ENCODE measurements at places on chromosomes 5 and 9. TPM values are rescaled to one million over a fixed set of nuclear protein-coding genes. Genes with fewer than 3 reads are reported as not detected.

The ZNF483 gene
- 2.5 TPM for polyA plus RNA-seq

The PCDHB3 gene
- polyA plus RNA-seq: 2.5 TPM

The POU5F2 gene
- 0.04 TPM for polyA plus RNA-seq

The TMEM161B gene
- 32.7 TPM for polyA plus RNA-seq

The ARAP3 gene
- polyA plus RNA-seq: 24.4 TPM

The ZBED3 gene
- polyA plus RNA-seq: 38.2 TPM

The CCNH gene
- polyA plus RNA-seq: 58.9 TPM

DNA sequence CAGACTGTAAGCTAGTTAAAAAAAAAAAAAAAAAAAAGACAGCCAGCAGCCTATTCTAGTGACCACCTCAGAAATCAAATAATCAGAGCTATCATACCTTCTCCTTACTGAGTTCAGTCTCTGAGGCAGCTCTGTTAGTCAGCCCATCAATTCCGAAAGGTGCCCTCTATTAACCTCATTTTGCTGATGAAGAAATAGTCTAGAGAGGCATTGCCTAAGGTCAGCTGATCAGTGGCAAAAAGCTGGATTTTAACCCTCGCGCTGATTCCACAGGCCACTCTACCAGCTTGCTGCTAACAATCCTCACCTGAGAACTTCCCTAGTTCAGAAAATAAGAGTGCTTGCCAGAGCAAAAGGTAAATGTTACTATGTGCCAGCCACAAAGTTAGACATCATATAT lies 172.0 kb downstream of the DENND1A start:
- DNase-seq: no peak

DNA sequence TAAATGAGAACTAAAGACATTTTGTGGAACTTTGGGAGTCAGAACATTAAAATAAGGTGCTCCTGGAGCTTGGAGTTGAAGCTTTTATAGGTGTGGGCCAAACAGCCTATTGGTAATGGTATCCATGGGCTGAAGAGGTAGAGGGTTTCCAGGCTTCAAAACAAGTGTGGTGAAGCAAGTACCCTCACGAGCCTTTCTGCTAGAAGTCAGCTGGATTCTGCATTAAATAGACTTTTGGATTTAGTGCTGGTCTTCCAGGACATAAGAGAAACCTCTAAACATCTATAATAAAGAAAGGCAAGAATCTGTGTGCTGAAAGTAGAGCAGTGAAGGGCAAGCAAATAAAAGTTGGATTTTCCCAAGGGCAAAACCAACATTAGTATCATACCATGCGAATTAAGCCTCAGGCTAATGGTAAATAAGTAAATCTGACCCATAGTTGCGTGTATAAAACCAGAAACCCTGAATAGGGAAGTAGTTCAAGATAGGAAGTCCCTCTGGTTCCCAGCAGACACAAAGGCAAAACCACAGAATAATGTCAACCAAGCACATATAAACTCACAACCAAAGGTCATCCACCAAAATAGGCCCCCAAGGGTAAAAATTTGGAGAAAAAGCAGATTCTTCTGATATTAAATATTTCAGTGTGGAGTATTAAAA lies 306.3 kb downstream of the TLE4 start:
- no peak for DNase-seq

- no peak for DNase-seq
Measured at GRCh38 chr5:174750711-174751110, 26.3 kb downstream of the MSX2 start.

DNA sequence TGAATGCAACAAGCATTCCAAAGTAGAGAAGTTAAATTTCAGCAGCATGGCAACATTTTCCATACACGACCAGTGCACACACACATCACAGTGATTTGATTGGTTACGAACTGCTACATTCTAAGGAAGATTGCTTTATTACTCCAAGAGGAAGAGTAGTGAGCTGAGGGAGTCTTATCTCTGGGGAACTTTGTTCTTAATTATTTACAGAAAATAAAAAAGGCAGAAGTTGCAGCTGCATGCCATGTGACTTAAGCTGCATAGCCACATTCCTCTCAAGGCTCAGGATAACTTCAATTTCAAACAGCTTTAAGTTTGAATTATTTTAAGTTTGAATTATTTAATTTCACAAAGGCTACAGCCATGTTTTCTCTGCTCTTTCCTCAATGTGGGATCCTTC lies 71.6 kb upstream of the HSPB3 start:
- no peak for DNase-seq

DNA sequence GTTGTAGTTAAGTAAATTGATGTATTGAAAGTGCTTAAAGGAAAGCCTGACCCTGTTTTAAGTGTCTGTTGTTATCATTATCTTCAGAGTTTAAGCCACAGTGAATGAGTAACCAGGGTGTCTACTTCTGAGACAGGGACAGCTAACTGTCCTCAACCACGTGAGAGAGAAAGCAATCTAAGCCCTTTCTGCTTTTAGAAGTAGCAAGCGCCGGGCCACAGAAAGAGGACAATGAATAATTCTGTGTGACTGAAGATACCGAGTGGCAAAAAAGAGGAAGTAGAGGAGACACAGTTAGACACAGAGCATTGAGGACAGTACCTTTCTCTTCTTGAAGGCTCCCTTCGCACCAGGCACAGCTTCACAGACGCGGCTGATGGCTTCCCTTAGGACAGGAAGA lies 86.3 kb downstream of the S1PR3 start:
- DNase-seq: no peak

DNA sequence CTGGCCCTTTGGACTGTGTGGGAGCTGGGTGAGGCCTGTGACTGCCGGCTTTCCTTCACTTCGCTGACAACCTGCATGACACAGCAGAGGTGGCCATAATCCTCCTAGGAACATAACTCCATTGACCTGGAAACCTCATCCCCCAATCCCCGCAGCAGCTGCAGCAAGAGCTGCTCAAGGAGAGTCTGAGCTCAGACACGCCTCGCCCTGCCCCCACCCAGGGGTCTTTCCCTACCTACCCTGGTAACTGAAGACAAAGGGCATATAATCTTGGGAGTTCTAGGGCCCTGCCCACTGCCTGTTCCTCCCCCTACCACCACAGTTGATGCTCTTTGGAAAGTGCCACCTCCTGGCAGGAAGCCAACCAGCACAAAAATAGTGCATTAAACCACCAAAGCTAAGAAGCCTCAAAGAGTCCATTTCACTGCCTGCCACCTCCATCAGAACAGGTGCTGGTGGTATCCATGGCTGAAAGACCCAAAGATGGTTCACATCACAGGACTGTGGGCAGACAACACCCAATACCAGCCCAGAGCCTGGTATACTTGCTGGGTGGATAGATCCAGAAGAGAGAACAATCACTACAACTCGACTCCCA lies 18.4 kb downstream of the TRIM36 start:
- DNase-seq: no peak

- no peak for DNase-seq
Measured at GRCh38 chr5:14767735-14768507, 103.4 kb downstream of the OTULIN start.

DNA sequence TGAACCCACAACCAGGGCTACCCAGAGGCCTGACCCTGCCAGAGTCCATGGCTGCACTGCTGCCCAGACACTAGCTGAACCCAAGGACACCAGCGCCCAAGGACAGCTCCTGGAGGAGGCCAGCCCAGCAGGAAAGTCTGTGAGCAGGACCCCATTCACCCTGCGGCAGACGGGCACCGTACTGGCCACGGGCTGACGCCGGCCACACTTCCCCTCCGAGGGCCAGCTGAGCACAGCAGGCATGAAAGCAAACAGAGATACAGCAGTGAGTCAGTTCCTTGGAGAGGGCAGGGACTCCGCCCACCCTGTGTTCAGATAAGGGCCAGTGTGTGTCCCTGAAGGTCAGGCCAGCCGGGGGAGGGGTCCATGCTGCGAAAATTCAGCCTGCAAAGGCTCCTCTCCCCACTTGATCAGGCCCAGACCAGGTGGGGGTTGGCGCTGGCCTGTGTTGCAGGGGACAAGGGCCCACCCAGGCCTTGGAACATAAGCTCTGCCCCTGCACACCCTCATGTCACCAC lies 3.2 kb downstream of the RNF208 start:
- no peak for DNase-seq

DNA sequence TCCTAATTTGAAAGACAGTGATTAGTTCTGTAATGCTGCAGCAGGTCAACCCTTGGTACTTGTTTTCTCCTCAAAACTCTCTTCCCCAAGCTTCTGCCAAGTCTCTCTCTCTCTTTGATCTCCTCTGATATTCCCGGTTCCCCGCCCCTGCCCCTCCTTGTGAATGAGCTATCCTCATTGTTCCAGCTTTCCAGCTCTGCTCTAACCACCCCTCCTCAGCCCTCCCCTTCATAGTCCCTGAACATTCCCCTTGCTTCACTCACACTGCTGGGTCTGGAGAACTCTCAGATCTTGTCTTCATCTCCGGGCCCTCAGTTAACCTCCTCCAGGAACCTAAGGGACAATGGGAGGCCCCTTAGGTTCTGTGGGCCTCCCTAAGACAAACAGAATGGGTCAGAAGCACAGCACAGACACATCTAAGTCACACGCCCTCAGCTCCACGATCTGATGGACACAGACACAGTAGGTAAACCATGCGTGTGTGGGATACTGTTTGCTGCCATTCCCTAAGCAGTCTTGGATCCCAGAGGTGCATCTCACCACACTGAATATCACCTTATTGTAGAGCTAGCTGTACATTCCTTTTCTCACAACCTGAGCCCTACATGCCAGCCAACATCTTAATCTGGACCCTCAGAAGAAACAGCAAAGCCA lies 17.4 kb upstream of the LARP1 start:
- DNase-seq: no peak

GRCh38 chr5:61461926-61462325 lies 129.9 kb downstream of the ZSWIM6 start:
- DNase-seq: no peak

DNA sequence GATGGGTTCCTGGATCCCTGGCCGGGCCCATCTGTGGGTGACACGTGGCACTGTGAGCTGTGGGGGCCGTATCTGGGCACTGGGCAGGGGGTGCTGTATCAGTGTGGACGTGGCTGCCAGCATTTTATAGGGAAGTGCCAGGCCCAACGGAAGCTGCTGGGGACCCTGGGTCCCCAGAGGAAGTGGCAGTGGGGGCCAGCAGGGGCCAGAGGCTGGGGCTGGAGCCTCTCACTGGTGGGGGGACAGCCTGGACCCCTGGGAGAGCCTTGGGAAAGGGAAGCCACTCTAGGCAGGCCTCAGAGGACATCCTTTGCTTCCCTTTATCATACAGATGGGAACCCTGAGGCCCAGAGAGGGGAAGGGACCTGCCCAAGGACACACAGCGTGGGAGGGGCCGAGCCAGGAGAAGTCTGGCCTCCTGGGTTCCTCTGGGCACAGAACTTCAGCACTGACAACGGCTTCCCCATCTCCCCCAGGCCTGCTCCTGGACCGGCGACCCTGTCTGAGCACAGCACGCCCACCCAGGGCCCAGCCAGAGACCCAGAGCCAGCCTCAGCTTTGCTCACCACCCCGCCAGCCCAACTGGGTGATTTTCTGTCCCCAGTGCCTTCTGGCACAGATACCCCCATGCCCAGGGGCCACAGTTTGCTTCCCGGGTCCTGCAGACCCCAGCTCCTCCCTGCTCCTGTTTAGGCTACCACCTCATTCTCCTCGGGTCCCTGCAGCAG lies 15.5 kb upstream of the LAMC3 start:
- no peak for DNase-seq

GRCh38 chr9:117114768-117115167 lies 300.1 kb downstream of the ASTN2 start:
- DNase-seq: no peak

- DNase-seq: no peak
Measured at GRCh38 chr9:110309681-110310080, 28.0 kb downstream of the TXNDC8 start.

DNA sequence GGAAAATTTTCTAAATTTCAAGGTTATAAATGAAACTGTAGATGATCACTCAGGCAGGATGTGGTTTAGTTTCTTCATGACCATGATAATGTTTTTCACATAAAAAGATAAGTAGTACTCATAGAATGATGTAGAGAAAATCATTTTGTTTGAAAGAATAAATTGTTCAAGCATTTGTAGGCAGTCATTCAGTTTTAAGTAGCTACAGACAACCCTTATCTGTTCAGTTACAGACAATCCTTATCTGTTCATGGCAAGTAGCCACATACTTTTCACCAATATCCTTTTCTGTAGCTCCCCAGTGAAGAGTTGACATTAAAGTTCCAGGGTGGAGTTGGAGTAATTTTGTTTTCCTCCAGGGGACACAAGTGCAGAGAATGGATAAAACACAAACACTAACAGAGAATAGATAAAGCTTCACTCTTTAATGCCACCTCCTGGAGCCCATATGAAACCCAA lies 278.1 kb upstream of the TNC start:
- no peak for DNase-seq

GRCh38 chr9:131642496-131643083 lies 97.3 kb downstream of the PRRT1B start:
- DNase-seq: no peak

- no peak for DNase-seq
Measured at GRCh38 chr5:171137768-171138525, 171.1 kb upstream of the TLX3 start.

DNA sequence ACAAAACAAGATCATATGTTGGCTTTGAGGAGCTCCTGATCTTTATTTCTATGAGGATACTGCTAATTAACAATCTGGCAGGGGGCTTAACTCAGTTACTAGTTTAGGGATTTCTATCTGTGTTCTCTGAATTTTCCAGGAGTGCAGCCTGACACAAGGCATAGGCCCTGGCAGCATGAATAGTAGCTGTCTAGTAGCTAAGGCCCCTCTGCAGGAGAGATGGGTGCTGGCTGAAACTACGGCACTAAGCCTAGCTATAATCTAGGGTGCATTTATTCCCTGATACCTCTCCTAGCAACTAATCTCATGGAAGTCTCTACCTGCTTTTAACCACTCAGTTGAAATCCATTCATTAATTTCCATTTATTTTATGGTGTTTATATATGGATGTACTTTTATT lies 268.2 kb downstream of the TMEM232 start:
- DNase-seq: no peak

GRCh38 chr9:124834591-124834990 lies 18.7 kb upstream of the WDR38 start:
- no peak for DNase-seq

DNA sequence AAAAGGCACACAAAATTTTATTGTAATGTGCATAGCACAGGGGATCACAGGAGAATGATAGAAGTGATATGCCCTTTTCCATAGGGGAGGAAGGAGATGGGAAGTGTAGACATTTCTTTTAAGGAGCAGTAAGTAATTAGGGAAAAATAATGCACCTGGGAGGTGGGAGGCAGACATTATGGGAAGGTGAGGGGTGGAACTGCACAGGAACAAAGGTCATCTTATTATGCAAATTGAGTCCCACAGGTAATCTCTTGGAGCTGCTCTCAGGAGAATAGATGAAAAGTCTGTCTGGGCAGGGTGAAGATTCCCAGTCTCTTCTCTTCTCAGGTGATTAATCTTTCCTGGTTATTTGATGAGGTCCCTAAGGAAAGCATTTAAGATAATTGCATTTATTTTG lies 331.5 kb downstream of the ENC1 start:
- no peak for DNase-seq

DNA sequence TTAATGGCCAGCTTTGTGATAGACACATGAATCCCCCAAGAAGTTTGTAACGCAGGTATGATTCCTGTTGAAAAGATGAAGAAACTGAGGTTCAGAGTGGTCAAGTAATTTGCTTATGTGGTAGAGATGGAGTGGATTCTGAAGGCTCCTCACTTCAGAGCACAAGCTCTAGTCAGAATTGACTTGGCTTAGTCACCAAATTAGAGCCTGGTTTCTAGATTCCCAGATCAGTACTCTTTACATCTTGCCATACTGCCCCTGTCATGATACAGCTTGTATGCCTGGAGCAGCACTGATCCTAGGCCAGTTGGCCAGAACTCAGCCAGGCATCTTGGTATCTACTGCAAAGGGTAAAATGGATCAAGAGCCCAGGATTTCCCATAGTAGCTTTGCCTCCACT lies 284.4 kb upstream of the RFX3 start:
- no peak for DNase-seq

GRCh38 chr5:1521671-1522600 lies 1.8 kb downstream of the LPCAT1 start:
- DNase-seq: no peak
